ENCODE measurements at places on chromosomes 12 and 14.

- DNase-seq = peak; percentile 13
Measured at GRCh38 chr12:22238211-22238610, 96.3 kb downstream of the ST8SIA1 start.

DNA sequence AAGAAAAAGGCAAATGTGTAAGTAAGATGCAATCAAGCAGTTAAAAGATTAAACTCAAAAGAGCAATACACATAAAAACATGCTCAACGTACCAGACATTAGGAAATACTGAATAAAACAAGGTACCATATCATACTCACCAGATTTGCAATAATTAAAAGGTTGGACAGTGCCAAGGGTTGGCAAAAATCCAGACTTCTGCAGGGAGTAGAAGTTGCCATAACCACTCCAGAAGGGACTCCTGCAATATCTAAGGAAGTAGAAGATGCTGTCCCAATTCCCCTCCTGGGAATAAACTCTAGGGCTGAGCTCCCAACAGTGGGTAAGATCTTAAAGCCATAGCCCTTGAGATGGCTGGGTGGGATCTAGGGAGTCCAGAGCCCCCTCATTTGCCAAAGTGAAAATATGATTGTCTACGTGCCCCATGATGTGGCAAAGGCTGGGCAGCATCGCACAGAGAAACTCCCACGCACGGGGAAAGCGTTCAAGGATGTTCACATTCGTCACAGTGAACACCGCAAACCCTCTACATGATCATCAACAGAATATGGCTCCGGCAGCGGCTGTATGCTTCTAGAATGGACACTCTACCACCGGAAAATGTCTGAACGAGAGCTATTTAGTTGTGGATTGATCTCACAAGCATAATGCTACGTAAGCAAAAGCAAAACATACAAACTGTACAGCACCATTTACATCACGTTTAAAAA lies 12.3 kb downstream of the KCTD10 start:
- DNase-seq = no peak

GRCh38 chr12:14828892-14829291 lies 14.4 kb downstream of the ART4 start:
- no peak for DNase-seq

- DNase-seq = peak; percentile 17
Measured at GRCh38 chr14:42469637-42470426, 863.2 kb downstream of the LRFN5 start.

DNA sequence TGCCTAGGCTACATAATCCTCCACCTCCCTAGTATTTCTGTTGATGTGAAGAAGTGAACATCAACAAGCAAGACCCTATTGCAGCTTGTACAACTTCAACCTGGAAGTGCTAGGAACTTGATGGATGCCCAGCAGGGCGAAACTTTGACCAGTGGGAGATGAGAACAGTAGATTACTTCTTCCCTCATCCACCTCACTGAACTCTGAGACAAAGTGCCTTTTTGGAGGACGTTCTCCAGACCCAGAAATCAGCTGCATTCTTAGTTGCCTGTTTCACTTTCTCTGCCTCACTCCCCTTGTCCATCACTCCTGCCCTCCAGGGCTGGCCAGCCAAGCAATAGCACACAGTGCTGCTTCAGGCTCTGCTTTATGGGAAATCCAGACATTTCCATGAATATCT lies 683.4 kb downstream of the GALC start:
- DNase-seq = no peak

DNA sequence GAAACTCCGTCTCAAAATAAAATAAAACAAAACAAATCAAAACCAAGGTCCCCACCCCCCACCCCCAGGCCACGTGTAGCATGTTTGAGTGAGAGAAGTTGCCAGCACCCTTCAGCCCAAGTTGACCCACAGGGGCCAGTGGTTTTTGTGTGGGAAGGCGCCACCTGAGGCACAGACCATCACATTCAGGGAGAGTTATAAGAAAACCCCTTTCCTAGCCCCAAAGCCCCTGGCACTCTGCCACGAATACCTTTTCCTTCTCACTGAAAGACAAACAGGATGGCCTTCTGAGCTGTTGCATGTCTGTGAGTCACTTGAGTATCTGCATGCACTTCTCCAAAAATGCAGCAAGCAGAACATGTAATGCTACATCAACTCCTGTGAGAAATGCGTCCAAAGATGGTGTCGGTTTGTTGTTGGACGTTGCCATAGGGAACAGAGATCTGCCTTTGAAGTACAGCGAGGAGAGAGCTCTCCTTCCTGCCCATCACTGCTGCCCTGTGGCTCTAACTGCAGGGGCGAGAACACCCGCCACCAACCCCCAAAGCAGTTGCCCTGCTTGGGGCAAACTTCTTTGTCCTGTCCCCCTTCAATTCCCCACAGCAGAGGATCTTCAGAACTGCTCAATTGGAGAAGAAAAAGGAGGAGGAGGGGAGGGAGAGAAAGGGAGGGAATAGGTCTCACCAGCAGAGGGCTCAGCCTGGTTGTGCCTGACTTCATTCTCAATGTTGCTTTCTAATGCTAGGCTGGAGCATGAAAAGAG lies 2.7 kb upstream of the TRAF3 start:
- DNase-seq = peak; percentile 75

GRCh38 chr14:49986343-49987014 lies 93.6 kb downstream of the ARF6 start:
- no peak for DNase-seq

DNA sequence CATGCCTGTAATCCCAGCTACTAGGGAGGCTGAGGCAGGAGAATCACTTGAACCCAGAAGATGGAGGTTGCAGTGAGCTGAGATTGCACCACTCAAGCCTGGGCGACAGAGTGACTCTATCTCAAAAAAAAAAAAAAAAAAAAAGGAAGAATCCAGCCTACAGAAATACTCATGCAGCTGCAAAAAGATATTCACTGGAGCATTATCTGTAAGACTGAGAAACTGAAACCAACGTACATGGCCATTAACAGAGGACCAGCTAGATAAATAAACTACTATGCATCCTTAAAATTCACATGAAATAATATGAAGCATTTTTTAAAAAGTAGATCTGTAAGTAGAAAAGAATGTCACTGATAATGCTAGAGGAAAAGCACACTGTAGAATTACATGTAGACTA lies 3.5 kb downstream of the SLC7A7 start:
- peak; percentile 20 for DNase-seq

DNA sequence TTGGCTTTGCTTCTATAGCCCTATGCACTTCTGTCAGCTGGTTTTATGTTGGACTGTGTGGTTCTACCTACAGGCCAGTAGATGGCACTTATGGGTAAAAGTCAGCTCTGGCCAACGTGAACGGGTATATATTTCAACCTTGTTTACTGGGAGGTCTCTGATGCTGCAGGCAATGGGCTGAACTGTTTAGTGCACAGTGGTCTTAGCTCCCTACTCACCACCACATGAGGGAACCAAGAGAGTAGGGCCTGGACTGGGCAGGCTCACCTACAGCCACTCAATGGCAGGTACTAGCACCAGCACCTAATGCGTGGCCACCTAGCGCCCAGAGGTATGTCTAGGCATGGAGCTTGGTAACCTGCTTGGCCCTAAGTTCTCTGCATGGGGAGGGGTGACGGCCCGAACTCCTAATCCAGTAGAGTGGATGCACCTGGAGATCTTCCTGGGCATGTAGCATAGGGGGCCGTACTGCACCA lies 481.8 kb downstream of the TMEM117 start:
- DNase-seq = peak; percentile 65

- DNase-seq = peak; percentile 38
Measured at GRCh38 chr12:46455648-46456352, 83.2 kb upstream of the SLC38A2 start.
